ENCODE measurements at places on chromosomes 6 and 20. TPM values are rescaled to one million over a fixed set of nuclear protein-coding genes. Genes with fewer than 3 reads are reported as not detected.

DNA sequence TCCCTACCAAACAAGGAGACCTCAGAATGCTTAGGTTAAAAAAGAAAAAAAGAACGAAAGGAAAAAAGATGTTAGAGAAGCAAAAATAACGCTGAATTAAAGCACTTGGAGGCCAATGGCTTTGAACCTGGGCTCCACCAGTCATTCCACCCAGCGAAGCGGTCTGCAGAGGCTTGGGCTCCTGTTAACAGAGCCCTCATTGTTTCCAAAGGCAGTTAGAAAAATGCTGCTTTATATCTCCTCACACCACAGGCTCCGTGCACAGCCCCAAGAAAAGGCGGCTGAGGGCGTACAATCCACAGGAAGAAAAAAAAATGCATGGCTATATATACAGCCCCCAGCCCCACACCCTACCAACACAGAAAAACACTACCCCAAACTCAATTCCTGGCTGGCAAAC, 255.9 kb downstream of the FOXC1 start:
- no peak overlapping the region for H3K27ac ChIP-seq
- DNase-seq: no peak
- no peaks in the 10 kb centered on the region for H3K27me3 ChIP-seq

- no peak for DNase-seq
- no peak overlapping the region for H3K4me3 ChIP-seq
- H3K27ac ChIP-seq: no peak overlapping the region
- no peaks in the 10 kb centered on the region for H3K4me1 ChIP-seq
Measured at GRCh38 chr6:143872201-143872600, 7.9 kb downstream of the ZC2HC1B start.

DNA sequence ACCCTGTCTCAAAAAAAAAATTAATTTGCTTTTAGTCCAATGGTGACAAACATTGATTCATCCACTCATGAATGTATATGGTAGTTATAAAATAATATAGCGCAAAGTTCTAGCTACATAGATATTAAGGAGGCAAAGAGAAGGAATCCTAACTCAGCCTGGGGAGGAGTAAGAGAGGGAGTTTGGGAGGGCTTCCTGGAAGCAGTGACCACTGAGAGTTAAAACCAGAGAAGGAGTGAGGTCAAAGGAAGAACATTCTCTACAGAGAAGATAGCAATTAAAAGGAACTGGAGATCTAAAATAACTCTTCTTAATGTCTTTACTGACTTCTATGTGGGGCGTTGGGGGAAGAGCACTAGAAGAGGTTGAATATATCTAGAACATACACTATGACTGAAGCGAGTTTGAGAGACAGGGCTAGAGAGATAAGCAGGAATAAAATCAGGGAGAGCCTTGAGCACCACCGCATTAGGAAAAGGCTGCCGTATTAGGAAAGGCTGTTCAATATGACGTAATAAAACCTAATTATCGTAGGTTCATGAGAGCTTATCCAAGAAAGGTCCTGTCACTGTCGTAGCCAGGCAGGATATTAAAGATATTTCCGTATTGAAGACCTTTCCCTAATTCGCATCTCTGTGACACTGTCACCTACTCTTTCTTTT, 81.8 kb upstream of the CNKSR3 start:
- no peak for DNase-seq
- no peak overlapping the region for H3K4me3 ChIP-seq
- no peaks in the 10 kb centered on the region for H3K27me3 ChIP-seq
- H3K4me1 ChIP-seq: peaks cover 8% of the 10 kb centered on the region
- no peaks in the 10 kb centered on the region for H3K36me3 ChIP-seq
- H3K27ac ChIP-seq: no peak overlapping the region

DNA sequence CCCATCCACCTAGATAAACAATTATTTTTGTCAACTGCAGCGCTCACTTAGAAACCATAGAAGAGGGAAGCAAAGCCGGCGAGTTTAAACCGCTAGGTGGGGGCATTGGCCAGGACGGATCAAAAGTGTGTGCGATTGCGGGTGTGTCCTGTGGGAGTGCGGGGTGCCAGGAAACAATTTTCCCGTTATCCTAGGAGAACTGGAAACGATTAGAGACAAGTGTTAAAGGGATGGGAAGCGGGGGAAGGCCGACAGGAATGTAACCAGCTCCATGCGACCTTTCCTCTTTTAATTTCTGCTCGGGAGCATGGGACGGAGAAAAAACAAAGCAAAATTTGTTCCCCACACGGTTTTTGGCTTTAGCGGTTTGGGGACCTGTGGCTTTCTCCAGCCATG, 2.8 kb upstream of the HTR1B start:
- no peaks in the 10 kb centered on the region for H3K36me3 ChIP-seq
- no peak for DNase-seq
- H3K27me3 ChIP-seq: peaks cover 27% of the 10 kb centered on the region
- H3K4me3 ChIP-seq: peak overlapping the region; percentile 87

GRCh38 chr6:16334671-16335070, 96.3 kb downstream of the GMPR start:
- H3K27me3 ChIP-seq: no peaks in the 10 kb centered on the region
- H3K4me1 ChIP-seq: peaks cover 52% of the 10 kb centered on the region
- no peak overlapping the region for H3K4me3 ChIP-seq
- H3K27ac ChIP-seq: peak overlapping the region; percentile 85
- DNase-seq: no peak

- no peak for DNase-seq
- H3K4me3 ChIP-seq: no peak overlapping the region
- H3K27ac ChIP-seq: no peak overlapping the region
- H3K36me3 ChIP-seq: no peaks in the 10 kb centered on the region
- H3K4me1 ChIP-seq: no peaks in the 10 kb centered on the region
Measured at GRCh38 chr6:92989656-92990055, 429.7 kb downstream of the EPHA7 start.

- peaks cover 38% of the 10 kb centered on the region for H3K4me1 ChIP-seq
- DNase-seq: no peak
- H3K27ac ChIP-seq: peak overlapping the region; percentile 46
- no peaks in the 10 kb centered on the region for H3K36me3 ChIP-seq
- H3K27me3 ChIP-seq: no peaks in the 10 kb centered on the region
Measured at GRCh38 chr20:54550776-54551396, 75.5 kb downstream of the DOK5 start.

- H3K36me3 ChIP-seq: no peaks in the 10 kb centered on the region
- H3K27ac ChIP-seq: no peak overlapping the region
- no peaks in the 10 kb centered on the region for H3K4me1 ChIP-seq
- DNase-seq: no peak
- peaks cover 85% of the 10 kb centered on the region for H3K27me3 ChIP-seq
Measured at GRCh38 chr20:22568872-22569344, 15.5 kb downstream of the FOXA2 start.

DNA sequence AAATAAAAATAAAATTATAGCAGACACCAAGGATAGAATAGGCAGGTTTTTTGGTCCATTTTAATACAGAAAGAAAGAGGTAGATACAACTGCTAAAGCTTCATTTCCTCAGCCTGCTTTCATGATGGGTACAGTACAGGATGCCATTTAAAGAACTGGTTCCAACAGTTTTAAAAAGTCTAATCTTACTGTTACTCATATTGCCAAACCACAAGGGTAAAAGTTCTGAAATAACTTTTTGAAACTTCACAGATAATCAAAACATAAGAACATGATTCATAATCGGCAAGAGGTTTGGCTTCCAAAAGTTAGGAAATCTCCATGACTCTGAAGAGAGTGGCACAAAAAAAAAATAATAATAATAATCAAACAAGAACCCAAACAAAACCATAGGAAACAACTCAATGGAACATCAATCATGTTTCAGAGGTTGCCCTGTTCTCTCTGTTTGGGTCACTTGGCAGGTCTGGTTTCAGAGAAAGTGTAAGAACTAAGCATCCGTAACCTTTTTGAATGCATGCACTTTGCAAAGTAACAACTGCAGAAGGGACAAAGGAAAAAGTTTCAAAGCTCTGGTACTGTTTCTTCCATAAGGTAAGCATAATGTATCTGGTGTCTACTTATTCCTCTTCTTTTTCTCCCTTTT, 79.7 kb downstream of the SMLR1 start:
- no peak for DNase-seq
- no peaks in the 10 kb centered on the region for H3K27me3 ChIP-seq
- no peak overlapping the region for H3K4me3 ChIP-seq
- H3K27ac ChIP-seq: peak overlapping the region; percentile 54
- H3K36me3 ChIP-seq: peaks cover 3% of the 10 kb centered on the region

GJA10 gene
- not detected for total RNA-seq

NSFL1C gene
- 75.3 TPM for total RNA-seq

CHMP4B gene
- 122 TPM for total RNA-seq

NANP gene
- 6.8 TPM for total RNA-seq

FOXS1 gene
- 185 TPM for total RNA-seq

RAET1L gene
- total RNA-seq: not detected

RRAGD gene
- total RNA-seq: 17.9 TPM

BMP2 gene
- 0.92 TPM for total RNA-seq

All from chondrocyte (in vitro differentiated cells).